ENCODE measurements at places on chromosomes 1 and 21.
A peak's percentile ranks its signal among the peaks of the same experiment; 100 is the strongest.

DNA sequence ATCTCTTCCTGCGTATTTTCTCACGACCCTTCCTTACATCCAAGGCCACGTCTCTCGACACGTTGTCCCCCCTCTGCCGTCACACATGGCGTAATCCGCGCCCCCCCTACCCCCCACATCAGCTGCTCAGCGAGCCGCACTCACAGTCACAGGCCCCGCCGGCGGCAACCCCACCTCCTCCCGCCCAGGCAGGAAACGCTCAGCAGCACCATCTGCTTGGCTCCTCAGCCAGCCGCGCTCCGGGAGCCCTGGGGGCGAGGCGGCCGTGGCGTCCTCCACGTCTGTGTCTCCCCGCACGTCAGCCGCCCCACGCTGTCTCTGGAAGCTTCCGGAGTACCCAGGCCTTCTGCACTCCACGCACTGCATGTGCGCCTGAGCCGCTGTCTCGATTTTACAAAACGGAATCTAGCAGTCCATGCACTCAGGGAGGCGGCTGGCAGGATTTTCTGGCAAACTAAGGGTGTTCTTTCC, 64.6 kb downstream of the SIK1 start:
- peak; percentile 73 for DNase-seq

DNA sequence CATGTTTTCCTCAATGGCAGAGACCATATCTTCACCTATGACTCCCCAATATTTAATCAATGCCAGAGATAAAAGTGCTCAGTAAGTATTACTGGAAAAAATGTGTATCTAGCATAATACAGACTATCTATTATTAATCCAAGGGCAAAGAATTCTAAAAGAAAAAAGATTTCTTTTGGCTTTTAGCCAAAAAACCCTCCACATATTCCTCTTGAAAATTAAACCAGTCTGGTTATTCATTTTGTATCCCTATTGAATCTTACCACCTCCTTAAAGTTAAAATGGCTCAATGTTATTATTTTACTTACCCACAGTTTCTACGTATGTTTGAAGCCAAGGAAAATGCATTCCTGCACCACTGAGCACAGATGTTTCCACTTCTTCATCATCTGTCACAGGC, 1.6 kb downstream of the TAF1A start:
- DNase-seq, result no peak

DNA sequence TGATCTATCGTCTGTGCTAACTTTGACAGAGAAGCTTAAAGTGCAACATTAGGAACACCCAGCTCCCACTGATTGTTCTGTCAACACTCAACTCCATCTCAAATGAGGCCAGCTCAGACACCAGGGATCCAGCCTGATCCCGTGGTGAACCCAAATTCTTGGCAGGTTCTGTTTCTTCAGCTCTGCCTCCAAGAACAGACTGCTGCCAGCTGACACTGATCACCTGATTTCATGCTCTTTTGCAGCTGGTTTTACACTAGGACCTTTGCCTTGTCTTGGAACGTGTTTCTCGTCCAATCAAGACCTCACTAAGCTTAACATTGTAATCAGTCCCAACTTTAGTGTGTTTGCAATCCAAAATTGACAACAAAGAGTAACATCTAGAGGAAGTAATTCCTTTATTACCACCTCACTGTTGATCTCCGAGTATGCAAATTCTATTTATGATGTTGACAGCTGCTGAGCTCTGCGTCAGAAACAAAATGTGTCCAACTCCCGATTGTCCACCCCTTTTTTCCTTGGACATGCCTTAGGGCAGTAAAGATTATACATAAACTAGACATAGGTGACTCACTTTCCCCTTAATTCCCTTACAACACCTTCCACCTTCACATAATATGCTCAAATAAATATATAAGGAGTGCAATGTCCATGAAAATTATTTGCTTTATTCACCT, 1.6 kb upstream of the HYI start:
- no peak for DNase-seq

GRCh38 chr1:88774151-88774556, 90.1 kb downstream of the PKN2 start:
- no peak for DNase-seq

DNA sequence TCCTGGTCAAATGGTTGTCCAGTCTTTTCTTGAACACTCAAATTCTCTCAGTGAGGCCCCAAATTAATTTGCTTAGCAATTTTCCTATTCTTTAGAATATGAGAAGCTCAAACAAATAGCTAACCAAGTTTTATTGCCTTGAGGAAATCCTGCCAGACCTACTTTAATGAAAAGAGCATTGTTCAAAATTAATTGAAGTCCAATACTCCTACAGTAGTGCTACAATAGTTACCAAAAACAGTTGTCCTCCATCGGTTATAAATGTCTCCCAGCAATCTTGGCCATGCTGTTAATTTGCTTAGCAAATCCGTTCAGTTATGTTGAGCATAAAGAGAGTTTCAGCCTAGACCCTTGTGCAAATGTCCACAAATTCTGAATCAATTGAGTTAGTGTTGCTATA, 112.9 kb downstream of the MAB21L3 start:
- no peak for DNase-seq

- no peak for DNase-seq
Observed at GRCh38 chr1:34263406-34263805, 86.7 kb downstream of the C1orf94 start.

GRCh38 chr1:13543451-13544220, 29.8 kb upstream of the LRRC38 start:
- DNase-seq, result peak; percentile 81

GRCh38 chr1:21586222-21586621, 77.0 kb downstream of the ALPL start:
- DNase-seq, result no peak

GRCh38 chr1:78836726-78837125, 169.8 kb downstream of the ADGRL4 start:
- peak; percentile 31 for DNase-seq

GRCh38 chr21:45481977-45482898, 60.0 kb downstream of the SLC19A1 start:
- DNase-seq, result no peak

DNA sequence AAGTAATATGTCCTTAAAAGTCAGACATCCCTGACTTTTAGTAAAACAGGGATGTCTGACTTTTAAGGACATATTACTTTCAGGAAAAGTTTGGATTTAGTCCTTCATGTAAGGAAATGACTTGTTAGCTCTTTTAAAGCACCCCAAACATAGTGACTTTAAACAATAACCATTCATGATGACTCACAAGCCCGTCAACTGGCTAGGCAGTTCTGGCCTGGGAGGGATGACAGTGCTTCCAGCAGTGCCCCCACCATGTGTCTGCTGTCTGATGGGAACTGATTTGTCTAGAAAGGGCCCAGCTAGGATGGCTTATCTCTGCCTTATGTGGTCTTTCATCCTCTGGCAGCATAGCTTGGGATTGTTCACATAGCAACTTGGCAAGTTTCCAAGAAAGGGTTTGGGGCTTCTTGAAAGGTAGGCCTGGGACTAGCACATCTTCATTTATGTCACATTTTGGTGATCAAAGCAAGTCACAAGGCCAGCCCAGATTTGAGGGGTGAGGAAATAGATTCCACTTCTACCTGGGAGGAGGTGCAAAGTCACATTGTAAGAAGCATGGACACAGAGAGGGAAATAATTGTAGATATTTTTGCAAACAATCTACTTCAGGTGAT, 143.5 kb downstream of the C1orf94 start:
- DNase-seq, result peak; percentile 4

GRCh38 chr21:25515484-25516405, 91.5 kb downstream of the MRPL39 start:
- no peak for DNase-seq

GRCh38 chr21:24994717-24995116, 612.6 kb downstream of the MRPL39 start:
- no peak for DNase-seq

DNA sequence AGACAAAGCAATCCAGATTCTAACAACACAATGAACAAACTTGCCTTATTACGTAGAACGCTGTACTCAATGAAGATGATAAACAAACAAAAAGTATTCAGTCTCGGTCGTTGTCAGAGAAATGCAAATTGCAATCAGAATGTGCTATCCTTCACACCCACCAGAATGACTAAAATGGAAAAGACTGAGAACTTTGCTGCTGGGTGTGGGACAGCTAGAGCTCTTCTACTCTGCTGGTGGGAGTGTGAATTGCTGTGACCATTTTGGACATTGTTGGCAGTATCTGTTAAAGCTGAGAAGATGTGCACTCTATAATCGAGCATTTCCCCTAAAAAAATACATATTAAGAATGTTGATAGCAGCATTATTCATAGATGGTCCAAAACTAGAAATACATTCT, 111.4 kb downstream of the PEX14 start:
- DNase-seq, result no peak

GRCh38 chr1:145843031-145843430, 2.4 kb upstream of the NUDT17 start:
- DNase-seq, result no peak

- DNase-seq, result no peak
Observed at GRCh38 chr1:66383168-66383567, 150.8 kb upstream of the SGIP1 start.

GRCh38 chr1:150233359-150234308, 2.3 kb downstream of the ANP32E start:
- no peak for DNase-seq

GRCh38 chr1:226816576-226816975, 53.8 kb upstream of the PSEN2 start:
- DNase-seq, result peak; percentile 51

DNA sequence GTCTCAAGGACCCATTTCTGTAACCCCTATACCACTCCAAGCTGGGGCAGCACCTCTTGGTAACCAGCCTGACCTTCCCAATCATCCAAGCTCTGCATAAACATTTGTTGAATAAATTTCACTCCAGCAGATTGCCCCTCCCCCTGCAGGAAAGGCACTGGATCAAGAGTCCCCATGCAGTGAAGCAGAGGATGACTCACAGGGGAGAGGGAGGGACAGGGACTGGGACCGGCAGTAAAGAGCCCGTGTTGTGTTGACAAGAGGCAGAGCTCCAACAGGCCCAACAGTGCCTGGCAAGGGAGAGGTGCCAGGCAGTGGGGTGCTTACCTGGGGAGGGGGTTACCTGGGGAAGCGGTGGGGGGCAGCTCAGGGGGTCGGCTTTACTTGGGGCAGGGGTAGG, 32.3 kb downstream of the SLC9A1 start:
- peak; percentile 87 for DNase-seq

GRCh38 chr1:209675565-209676154, 448 bp downstream of the G0S2 start:
- DNase-seq, result peak; percentile 66

- no peak for DNase-seq
Observed at GRCh38 chr21:42735061-42735460, 81.6 kb downstream of the PDE9A start.

GRCh38 chr1:38266197-38266520, 219.6 kb upstream of the POU3F1 start:
- no peak for DNase-seq

GRCh38 chr1:75133750-75134646, at the start of gene LHX8:
Gene LHX8, plus strand, starts transcription at chr1:75134388. Its CDS starts 2,227 bp downstream, at chr1:75136615.
- no peak for DNase-seq

DNA sequence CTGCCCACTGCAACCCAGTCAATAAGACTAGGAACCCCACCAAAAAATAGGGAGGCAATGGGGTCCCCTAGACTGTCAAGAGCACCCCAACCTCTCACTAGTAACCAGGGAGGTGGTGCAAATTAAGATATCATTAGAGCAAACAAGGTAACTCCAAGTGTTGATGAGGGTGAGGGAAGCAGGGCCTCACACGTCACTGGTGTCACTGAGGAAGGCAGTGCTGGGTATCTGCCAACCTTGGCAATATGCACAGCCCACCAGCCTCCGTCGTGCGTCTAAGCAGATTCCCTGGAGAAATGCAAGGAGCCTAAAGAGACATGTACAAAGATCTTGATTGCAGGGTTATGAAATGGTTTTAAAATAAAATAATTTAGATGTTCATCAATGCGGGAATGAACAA, 3.8 kb downstream of the UBASH3A start:
- no peak for DNase-seq

DNA sequence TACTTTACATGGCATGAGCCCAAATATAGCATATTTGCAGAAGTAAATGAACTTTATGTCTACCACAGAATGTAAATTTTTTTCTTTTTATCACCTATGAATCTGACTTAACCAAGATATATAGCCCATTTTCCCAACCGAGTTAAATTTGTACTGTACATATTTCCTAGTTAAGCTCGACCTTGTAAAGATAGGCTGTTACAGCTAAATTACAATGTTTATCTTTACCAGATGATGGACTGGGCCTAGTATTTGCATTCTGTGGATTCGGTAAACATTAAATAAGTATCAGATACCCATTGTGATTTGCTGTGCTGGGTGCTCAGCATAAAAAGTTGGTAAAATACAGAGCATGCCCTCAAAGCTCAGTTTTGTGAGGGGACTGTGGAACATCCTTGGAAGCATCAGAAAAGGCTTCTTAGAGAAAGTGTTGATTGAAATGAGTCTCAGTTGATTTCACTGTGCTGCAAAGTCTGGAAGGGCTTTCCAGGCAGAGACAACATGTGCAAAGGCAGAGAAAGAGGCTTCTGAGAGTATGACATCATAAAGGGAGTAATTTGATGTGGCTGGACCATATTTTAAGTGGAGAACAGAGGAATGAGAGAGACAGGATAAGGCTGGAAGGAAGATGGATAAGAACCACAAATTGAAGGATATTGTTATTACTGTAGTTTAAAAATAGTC, 27.4 kb downstream of the MORC3 start:
- DNase-seq, result no peak

GRCh38 chr21:42632771-42633690, 20.4 kb upstream of the PDE9A start:
- no peak for DNase-seq

Measured in lung microvascular endothelial cell (primary cell).